Adipocyte (in vitro differentiated cells): ENCODE measurements at places on chromosomes 7 and 10.

GRCh38 chr10:77505431-77506334 is 131.9 kb downstream of the KCNMA1 start:
- peak; percentile 71 for DNase-seq

GRCh38 chr7:123632808-123633207 is 22.9 kb upstream of the LMOD2 start:
- no peak for DNase-seq

- DNase-seq = no peak
These were observed 119.8 kb downstream of the CACNA2D1 start for GRCh38 chr7:82323806-82324205.

DNA sequence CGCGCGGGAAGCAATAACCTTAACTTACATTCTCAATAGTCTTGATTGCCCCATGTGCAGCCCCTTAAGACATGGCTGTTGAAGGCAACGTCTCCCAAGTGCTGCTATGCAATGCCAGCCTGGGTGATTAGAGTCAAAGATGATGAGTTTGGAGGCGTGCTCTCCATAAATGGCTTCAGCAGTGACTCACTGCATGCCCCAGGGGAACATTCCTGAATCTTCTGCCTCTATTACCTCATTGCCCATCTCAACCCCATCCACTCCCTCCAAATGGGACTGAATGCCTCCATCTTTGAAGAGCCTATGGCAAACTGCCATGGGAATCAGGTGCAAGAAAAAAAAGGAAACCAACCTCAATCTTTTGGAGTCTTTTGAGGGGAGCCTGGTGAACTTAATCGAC is 282.8 kb downstream of the SNX10 start:
- DNase-seq = no peak

DNA sequence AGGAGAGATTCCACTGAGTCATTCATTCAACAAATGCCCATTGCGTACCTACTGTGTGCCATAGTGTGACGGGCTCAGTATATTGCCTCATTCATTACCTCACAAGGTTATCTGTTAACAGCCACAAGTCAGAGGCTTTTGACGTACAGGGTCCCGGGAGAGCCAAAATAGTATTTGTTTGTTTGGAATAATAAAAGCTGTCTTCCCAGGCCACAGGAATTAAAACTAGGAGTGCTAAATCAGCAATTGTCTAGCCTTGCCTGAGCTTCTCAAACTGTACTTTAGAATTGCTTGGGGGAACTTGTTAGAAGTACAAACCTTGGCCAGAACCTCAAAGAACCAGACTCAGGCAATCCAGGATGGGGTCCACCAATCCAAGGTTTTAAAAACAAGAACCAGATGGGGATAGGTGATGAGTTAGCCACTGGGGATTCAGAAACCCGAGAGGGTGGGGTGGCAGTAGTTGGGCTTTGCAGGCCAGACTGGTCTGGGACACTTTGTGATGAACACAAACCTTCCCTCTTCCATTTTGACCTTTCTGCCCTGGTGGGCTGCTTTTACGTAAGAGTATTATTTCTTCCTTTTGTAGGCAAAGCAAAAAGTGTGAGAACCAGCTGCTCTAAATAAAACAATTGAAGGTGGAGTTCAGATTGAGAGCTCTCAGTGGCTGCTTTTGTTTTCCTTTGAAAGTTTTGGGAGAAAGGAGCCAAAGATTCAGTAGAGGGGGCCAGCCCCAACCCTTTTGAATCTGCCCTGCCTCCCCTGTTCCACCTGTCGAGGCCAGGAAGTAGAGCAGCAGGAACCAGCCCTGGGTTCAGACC is 113.0 kb upstream of the ANLN start:
- DNase-seq = no peak

- no peak for DNase-seq
These were observed 7.0 kb upstream of the MYO1G start for GRCh38 chr7:44985900-44986217.

DNA sequence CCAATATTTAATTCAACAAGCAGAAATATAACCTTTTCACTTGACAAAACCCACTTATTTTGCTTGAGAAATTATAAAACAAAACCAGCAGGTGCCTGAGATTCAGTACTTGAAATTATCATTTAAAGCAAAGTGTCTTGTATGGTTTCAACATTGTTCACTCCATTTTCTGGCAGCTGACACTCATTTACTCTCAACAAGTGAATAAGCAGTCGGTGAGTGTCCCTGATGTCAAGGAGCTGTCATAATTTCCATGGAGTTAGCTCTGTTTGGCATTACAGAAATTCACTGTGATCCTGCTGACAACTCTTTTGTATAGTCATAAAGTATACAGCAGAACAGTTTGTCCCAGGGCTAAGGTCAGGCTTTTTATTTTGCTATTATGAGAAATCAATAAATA is 490.0 kb downstream of the CNTNAP2 start:
- DNase-seq = no peak

GRCh38 chr7:37027104-37027503 is 302.8 kb upstream of the AOAH start:
- no peak for DNase-seq

- DNase-seq = no peak
These were observed 587.5 kb downstream of the GLRX3 start for GRCh38 chr10:130723704-130724103.

- DNase-seq = no peak
These were observed 225.5 kb downstream of the DOCK4 start for GRCh38 chr7:111980725-111981124.

DNA sequence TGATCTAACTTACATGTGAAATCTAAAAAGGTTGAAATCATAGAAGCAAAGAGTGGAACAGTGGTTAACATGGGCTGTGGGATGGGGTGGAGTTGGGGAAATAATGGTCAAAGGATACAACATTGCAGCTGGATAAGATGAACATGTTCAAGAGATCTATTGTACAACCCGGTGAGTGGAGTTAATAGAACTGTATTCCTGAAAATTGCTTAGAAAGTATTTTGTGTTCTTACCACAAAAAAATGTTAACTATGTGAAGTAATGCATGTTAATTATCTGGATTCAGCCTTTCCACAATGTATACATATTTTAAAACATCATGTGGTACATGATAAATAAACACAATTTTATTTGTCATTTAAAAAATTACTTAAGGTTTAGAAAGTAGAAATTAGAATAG is 271.0 kb upstream of the LRRTM3 start:
- DNase-seq = peak; percentile 69

GRCh38 chr10:122688293-122688989 is 11.2 kb downstream of the C10orf120 start:
- peak; percentile 3 for DNase-seq

DNA sequence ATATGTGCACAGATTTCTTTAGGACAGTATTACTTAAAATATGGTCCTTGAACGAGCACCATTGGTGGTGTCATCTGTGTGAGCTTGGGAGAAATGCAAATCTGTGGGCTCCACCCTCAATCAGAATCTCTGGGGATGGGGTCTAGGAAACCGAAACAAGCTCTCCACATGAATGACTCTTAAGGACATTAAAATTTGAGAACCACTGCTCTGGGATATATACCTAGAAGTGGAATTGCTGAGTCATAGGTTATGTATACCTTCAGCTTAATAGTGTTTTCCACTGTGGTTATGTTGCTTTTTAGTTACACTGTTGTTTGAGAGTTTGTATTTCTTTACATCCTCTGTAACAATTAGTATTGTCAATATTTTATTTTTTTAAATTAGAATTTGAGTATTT is 24.0 kb downstream of the ZNRF2 start:
- DNase-seq = no peak

DNA sequence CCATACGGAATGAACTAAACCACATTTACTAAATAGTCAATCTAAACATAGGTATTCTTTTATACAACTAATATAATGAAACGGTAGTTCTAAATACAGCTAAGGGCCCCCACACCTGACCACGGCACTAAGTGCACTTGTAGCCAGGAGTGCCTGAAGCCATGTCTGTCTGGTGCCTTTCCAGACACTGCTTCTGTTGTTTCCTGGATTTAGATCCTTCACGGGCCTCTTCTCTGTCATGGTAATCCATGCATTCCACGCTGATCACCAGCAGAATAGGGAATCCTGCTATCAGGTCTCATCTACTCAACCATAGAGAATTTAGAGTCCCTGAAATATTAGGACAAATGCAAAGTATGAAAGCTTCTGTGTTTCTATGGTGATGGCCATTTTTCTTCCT is 37.8 kb downstream of the OSBPL3 start:
- DNase-seq = no peak

DNA sequence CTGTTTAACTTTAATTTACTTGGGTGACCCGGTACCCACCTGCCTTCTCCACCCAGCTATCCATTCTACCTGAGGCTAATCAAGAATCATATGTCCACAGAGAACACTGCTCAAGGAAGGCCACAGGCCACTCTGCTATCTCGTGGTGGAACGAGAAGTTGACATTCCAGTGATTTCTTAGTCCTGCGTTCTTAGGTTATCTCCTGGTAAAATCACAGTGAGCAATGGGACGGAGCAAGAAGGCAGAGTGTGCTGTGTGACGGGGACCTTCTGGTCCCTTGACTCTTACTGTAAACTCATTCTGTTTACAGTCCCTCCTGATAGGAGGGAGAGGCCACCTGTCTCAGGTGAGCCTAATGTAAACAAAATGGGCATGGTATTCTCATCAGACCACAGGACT is 256.6 kb downstream of the TNS3 start:
- no peak for DNase-seq

DNA sequence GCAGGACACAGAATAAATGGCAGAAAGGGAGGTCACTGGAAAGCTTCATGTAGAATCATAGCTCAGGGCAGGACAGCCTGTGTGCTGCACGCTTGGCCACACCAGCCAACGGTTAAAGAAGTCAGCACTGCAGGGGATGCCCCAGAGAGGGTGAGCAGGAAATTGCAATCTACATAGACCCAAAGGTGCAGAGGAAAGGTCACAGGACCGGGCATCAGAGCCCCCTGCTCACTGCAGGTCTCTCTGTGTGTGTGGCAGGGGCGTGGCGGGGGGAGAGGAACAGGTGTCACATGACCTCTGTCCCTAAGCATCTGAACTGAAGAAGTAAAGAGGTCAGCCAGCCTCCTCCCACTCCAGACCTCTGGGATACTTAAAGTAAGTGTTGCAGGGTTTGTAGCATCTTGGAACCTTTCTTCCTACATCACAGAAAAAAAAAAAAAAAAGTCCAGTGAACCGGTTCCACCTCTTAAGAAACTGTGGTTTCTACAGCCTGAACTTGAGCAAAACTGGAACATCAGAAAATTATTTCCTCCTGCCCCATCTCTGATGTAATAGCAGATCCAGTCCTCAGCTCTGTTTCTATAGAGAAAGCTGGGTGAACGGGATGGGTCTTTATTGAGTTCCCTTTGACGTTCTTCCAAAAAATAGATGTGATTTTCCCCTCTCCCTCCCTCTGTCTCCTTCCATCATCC is 64.3 kb downstream of the RGS10 start:
- DNase-seq = peak; percentile 54

GRCh38 chr7:116534790-116535189 is 10.0 kb downstream of the CAV1 start:
- peak; percentile 76 for DNase-seq

- no peak for DNase-seq
These were observed 31.5 kb upstream of the TUBB8 start for GRCh38 chr10:80477-81105.

GRCh38 chr10:127315888-127316287 is 119.5 kb upstream of the INSYN2A start:
- DNase-seq = no peak

DNA sequence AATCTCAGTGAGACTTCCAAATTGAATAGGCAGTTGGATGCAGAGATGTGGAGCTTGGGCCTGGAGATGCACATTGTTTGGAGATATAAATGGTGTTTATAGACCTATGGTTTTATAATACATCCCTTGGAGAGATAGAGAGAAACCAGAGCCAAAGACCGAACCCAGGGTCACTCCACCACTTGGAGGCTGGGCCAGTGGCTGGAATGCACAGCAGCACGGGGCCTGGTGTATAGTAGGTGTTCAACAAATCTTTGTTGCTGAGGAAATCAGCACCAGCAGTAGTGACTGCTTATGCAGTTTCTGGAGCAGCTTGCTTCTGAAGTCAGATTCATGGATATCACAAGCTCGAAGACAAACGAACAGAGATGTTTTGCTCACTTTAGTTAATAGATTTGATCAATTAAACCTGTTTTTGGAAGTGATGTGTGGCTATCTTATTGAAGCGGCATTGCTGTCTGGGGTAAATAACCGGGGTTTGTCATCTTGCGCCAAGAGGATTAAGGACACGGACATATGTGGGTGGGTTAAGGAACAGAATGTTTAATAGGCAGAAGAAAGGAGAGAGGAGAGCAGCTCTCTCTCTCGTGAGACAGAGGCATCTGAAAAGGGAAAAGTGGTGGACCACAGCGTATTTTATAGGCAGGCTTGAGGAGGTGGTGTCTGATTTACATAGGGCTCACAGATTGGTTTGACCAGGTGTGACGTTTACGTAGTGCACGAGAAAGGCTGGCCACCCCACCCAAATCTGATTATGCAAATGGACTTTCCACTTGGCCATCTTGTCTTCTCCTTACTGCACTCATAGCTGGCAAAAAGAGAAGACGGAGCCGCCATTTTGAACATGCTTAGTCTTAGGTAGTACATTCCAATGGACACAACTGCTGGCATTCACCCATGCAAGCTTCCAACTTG is 11.1 kb downstream of the RBP4 start:
- DNase-seq = no peak

GRCh38 chr10:11515596-11516430 is 95.6 kb downstream of the USP6NL start:
- DNase-seq = peak; percentile 83

- DNase-seq = no peak
These were observed 11.8 kb downstream of the PKD2L1 start for GRCh38 chr10:100318207-100318606.

GRCh38 chr7:102214477-102215072 is 72.1 kb upstream of the SH2B2 start:
- no peak for DNase-seq

DNA sequence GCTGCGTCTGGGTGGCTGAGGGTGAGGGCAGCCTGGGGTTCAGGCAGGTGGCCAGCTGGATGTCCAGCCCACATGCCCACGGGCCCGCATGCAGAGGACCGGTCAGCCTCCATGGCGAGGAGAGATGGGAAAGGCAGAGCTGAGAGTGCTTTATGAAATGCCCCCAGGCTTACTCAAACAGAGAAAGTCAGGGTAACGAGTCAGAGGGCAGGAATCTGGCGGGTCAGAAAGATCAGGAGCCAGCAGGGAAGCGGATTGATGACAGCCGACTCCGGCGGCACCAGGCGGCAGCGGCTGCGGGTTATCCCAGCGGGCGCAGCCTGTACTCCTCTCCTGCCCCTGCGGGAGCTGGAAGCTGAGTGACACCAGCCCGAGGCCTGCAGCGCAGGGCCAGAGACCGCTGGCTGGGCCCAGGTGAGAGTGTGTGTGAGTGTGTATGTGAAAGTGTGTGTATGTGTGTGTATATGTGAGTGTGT is 13.4 kb downstream of the SLC13A4 start:
- DNase-seq = peak; percentile 76
